Stimulated activated CD8-positive, alpha-beta memory T cell treated with anti-CD3 and anti-CD28 coated beads, Interleukin-2, amount 100 ng/mL, for 48 hours (primary cell): ENCODE measurements at places on chromosomes 12 and 14.
A peak's percentile ranks its signal among the peaks of the same experiment; 100 is the strongest.

- DNase-seq: no peak
Measured at GRCh38 chr14:55592436-55592835, 12.4 kb downstream of the KTN1 start.

DNA sequence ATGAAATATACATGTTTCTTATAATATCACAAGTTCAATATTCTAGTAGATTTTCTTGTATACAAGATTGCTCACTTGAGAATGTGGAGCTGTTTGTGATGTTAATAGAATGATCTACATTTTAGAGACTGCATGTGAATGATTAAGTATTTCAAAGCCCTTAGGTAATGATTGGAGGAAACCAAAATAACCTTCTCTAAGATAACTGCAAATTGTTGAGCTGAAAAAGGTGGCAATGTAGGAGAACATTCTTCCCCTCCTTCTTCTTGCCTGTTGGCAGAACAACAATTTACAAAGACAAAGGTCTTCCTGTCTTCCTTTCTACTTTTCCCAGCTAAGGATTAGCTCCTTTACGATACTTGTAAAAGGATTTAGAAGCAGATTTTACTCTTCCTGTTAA, 2.0 kb upstream of the CLEC6A start:
- no peak for DNase-seq

- no peak for DNase-seq
Measured at GRCh38 chr12:6818645-6819044, 3.0 kb upstream of the GPR162 start.

DNA sequence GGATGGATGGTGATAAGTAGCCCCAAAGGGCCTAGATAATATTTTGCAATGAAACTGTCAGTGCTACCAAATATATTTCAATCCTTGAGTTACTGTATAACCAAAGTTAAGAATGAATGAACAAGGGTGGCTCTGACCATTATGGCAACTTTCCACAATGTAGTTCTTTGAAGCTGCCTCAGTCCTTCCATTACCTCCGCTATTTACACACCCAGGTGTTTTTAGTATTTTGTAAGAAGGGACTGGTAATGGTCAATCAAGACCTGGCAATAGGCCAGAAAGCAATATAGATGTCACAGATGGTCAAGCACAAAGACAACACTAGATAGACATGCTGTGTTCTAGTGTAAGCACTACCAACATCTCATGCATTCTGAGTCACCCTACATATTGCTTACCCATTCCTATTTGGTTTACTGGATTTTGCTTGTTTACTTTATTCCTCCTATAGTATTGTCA, 16.3 kb downstream of the DUSP16 start:
- DNase-seq: no peak

DNA sequence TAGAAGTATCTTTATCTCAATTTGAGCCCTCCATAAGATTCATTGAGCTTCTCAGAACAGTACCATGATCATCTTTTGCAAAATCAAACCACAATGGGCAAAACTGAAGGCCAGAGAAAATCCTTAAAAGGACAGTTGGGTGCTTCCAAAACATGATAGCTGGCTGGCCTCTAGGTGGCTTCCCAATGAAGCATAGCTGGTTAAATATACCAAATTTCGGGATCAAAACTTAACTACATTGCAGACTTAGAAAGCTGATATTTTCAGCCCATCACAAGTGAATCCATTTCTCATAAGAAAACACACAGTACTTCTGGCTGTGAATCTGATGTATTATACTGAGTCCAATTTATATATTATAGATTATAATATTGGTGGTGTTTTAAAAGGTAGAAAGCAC, 15.3 kb upstream of the PIK3C2G start:
- DNase-seq: no peak

- DNase-seq: no peak
Measured at GRCh38 chr12:132023658-132024057, 73.9 kb downstream of the EP400 start.

DNA sequence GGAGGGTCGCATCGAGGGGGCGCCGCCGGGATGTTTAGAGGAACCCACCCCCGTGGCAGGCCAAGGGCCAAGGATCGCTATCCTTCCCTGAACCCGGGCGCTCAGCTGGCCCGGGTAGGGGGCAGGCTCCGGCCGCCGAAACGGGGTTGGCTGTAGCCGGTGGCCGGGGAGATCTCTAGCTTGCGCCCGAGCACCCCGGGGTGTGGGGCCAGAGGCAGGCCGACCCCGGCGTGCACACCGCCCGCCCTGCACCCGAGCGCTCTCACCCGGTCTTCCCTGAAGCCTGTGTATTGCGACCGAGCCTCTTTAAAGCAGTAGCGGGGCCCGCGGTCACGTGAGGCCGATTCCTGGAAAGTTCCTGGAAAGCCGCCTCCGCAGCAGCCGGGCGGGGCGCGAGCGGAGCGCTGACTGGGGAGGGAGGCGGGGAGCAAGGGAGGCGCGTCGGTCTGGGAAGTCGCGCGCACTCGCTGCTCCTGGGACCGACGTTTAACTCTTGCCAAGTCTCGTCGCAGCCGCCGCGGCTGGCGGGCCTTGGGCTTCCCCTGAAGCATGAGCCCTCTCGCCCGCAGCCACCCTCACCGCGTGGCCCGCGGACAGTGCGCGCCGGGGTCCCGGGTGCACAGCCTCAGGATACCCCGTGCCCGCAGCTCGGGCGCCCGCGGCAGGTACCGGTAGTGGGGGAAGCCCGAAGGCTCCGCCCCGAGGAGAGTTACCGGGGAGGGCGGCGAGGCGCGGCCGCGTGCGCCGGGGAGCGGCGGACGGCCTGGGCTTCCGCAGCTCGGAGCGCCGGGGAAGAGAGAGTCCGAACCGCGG, 1.7 kb upstream of the SOCS2 start:
- DNase-seq: peak; percentile 83
